ENCODE measurements at places on chromosomes 6 and 20. TPM values are rescaled to one million over a fixed set of nuclear protein-coding genes. Genes with fewer than 3 reads are reported as not detected.

The CST5 gene
- not detected for total RNA-seq

DNA sequence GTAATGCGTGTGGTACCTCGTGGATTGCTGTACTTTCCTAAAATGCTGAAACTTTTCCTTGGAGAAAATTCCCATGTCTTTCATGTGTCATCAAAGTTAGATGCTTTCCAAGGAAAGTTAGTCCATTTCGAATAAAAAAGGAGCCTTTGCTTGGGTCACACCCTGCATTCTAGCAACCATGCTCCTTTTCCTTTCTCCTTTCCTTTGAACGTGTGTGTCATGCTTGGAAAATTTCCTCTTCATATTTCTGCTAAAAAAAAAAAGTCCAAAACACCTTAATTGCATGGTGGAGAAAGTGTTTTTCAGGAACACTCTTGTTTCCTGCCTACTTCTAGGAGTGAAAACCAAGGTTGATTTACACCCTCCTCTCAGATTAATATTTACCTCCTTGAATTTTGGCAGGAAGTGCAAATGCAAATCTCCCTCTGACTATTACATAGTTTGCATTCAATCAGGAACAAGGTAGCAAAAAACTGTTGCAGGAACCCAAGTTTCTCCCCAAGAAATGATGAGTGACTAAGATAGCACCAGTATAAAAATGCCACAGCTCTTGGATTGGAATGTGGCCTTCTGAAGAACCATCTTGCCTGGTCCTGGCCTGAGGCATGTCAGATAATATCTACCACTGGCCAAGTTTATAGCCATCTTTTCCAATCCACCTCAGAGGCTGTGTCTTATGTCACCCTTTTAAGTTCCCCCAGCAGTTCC, 590.6 kb downstream of the QKI start:
- no peak for DNase-seq

DNA sequence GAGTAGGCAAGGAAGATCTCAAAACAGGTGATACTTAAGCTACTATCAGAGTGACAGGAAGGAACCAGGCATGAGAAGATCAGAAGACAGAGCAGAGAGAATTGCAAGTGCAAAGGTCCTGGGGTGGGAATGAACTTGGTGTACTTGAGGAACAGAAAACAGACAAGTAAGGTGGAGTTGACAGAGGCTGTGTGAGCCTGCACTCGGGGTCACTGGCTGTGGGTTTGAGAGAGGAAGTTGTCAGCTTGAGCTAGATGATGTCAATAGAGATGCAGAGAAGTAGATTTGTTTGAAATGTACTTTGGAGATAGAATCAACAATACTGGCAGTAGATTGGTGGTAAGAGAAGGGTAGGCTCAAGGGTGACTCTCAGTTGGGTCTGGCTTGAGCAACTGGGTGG, 209.5 kb downstream of the CLIC5 start:
- no peak for DNase-seq

DNA sequence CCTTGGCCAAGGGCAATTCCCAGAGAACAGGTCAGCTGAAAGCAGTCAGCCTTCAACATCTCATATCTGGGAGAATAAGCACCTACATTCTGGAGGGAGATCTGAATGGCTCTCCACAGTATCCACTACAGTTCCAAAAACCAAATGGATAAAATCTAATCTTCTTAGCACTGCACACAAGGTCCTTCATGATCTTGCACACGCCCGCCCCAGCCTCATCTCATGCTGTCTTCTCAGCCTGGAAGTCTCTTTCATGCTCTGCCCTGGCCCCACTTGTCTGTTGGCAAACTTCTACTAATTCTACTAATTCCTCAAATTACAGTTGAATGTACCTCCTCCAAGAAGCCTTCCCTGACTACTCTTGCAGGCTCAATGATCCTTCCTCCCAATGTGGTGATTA, 1.8 kb upstream of the TTBK1 start:
- DNase-seq, result no peak

The TREML2 gene
- total RNA-seq, result 0.40 TPM

The WDR46 gene
- 102 TPM for total RNA-seq

- no peak for DNase-seq
Observed at GRCh38 chr20:49147296-49147695, 40.8 kb downstream of the STAU1 start.

DNA sequence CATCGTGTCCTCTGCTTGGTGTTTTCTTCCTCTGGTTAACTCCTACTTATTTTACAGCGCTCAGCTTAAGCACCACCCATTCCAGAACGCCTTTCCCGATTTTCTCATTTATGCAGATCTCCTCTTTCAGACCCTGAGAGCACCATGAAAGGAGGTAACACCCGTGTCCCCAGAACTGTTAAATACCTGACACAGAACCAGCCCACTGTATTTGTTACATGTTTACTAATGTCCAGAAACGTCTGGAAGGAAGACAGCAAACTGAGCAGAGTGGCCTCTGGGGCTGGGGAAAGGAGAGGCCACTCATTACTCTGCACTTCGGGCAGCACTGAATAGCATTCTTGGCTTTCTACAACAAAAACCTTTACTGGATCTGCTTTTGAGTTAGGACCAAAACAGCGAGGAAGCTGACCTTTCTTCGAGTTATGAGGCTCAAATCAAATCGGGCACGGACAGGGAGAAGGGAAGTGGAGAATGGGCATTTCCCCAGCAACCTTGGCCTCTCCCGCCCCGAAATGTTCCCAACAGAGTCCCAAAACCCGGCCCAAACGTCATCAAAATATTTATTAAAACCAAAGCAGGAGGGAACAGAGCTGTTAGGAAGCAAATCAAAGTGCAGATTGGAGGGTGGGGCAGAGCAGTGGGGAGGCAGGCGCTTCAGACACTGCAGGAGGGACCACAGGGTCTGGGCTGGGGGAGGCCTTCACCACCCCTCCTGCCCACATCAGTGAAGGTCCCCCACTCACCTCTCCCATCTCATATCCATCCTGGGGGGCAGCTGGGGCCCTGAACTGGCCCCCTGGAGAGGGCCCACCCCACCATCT, 1.1 kb upstream of the NECAB3 start:
- DNase-seq, result no peak

The TGM2 gene
- total RNA-seq, result 110 TPM

DNA sequence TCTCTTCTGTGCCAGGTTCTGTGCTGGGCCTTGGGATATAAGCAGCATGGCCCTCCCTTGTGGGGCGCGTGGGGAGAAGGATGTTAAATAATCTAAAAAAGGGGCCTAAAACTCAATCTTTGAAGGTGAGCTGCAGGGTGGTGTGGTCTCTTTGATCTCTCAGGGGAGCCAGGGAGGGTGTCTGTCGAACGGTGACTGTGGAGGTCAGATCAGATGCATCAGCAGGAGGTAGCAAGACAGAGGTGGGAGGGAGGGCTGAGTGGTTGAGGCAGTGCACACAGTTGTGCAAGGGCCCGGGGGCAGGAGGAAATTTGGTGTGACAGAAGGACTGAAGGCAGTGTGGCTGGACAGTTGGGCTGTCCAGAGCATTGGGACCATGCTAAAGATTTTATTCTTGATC, 287.3 kb downstream of the BMP7 start:
- DNase-seq, result no peak

The COL11A2 gene
- total RNA-seq, result 0.18 TPM

- DNase-seq, result no peak
Observed at GRCh38 chr20:49980140-49981008, 2.4 kb upstream of the SNAI1 start.

The MATN4 gene
- not detected for total RNA-seq

GRCh38 chr20:56702931-56703840, 74.1 kb downstream of the TFAP2C start:
- no peak for DNase-seq

- DNase-seq, result no peak
Observed at GRCh38 chr6:148382861-148383260, 40.2 kb downstream of the SASH1 start.

- DNase-seq, result no peak
Observed at GRCh38 chr20:21288587-21289370, 14.4 kb upstream of the XRN2 start.

The GLP1R gene
- 0.38 TPM for total RNA-seq

- no peak for DNase-seq
Observed at GRCh38 chr6:103018426-103018825, 1624.9 kb downstream of the GRIK2 start.

GRCh38 chr6:46044881-46045617, 29.4 kb upstream of the CLIC5 start:
- no peak for DNase-seq

The OPRM1 gene
- total RNA-seq, result not detected
